ENCODE measurements at places on chromosomes 12 and 14.

DNA sequence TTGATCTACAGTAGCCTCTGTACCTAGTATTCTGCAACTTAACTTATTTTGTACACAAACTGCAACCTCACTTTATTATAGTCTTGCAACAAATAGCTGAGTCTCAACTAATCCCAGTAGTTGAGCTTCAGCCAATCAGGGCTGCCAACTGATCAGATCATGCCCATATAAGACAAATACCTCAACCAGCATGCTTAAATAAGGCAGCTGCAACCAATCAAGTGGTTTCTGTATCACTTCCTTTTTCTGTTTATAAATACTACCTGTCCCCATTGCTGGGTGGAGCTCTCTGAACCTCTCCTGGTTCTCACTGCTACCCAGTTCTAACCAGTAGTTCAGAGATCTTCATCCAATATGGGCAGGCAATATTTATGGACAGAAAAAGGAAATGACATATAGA, 248.5 kb upstream of the FBXO33 start:
- DNase-seq, result no peak

DNA sequence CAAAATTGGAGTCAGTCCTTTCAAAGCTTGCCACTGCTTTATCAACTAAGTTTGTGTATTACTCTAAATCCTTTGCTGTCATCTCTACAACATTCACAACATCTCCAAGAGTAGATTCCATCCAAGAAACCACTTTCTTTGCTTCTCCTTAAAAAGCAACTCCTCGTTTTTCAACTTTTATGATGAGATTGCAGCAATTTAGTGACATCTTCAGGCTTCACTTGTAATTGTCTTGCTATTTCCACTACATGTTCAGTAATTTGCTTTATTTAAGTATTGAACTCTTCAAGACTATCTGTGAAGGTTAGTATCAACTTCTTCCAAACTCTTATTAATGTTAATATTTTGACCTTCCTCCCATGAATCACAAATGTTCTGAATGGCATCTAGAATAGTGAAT, 747.9 kb downstream of the TMTC2 start:
- DNase-seq, result no peak

DNA sequence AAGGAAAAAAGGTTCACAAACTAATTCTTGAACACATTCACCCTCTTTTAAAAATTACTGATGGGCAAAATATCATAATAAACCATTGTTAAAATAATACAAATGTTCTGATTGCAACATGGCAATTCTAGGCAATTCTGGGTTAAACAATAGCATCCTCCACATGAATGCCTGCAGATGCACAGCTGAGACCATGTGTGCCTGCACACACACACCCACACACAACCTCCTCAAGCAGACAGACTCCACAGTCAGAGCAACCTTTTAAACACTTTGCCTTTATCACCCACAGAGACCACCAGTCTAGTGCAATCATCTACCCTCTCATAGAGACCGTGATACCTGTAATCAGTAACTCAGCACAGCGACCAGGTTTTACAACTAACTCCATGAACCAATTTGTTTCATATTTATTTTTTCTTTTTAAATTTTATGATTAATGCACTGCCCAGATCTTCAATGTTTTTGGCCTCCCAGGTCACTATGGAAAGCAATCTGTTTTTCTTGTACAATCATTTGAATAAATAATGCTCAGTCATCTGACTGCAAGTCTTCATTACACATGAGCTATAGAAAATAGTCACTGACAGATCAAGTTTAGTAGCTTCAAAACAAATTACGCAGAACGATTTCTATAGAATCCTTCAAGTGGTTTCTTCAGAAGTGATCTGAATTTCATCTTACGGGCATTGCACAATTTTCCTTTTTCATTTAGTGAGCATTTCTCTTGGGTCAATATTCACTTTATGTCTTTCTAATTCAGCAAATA, 105.8 kb downstream of the PRKD1 start:
- DNase-seq, result no peak

GRCh38 chr12:84911271-84912197, 1.1 kb downstream of the SLC6A15 start:
- DNase-seq, result peak; percentile 68

GRCh38 chr14:56274556-56274955, 156.3 kb downstream of the PELI2 start:
- no peak for DNase-seq

DNA sequence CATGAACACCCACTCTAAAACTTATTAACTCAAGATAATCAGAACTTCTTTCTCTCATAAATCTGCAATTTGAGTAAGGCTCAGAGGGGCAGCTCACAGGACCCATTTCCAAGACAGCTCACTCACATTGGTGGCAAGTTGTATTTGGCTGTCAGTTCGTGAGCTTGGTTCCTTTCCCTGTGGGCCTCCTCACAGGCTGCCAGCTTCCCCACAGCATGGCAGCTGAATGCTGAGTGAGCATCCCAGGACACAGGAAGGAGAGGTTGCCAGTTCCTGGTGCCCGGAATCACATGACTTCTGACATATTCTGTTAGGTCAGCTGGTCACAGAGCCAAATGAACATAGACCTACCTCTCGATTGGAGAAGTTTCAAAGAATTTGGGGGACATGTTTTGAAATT, 116.6 kb upstream of the TMEM233 start:
- DNase-seq, result no peak

- no peak for DNase-seq
Observed at GRCh38 chr12:71312768-71313403, 126.7 kb upstream of the LGR5 start.

- DNase-seq, result no peak
Observed at GRCh38 chr14:68814539-68815297, 21.9 kb upstream of the ZFP36L1 start.

DNA sequence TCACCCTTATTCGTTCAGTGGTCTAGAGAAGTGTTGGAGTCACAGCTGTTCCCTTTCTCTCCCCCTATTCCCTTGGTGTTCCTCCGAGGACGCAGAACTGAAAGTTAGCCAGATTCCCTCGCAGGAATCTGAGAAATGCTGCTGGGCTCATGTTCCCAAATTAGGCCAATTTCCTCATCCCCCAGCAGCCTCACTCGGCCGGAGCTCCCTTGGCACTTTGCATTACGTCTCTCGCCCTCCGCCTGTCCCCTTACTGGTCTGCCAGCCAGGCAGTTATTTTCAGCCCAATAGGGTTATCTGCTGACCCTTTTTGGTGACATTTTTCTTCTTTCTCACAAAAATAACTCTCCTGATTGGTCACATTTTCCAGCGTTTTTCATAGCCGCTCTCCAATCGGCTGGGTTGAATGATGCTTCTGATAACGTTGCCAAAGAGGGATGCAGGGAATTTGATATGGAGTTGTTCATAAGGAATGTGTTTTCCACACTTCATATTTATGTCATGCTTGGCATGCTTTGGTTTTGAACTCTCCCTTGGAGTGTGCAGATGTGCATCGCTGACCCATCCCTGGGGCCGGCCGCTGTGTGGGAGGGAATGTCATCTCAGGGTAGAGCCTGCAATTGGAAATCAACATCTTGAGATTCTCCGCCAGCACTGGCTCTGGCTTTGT, 9.9 kb downstream of the IFT43 start:
- DNase-seq, result no peak

DNA sequence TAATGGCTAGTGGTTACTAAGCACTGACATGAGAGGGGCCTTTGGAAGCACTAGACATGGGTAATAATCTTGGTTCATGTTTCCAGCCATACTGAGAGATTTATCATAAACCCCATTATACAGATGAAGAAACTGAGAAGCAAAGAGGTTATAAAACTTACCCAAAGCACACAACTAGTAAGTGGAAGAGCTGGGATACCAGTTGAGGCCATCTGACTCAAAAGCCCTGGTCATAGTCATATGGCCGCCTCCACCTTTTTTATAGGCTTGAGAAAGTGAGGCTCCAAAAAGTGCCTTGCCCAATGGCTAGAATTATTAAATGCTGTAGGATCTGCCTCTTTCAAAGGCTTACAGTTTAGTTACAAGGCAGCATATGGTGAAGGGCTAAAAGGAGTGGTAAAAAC, 944 bp downstream of the TXNRD1 start:
- DNase-seq, result no peak

DNA sequence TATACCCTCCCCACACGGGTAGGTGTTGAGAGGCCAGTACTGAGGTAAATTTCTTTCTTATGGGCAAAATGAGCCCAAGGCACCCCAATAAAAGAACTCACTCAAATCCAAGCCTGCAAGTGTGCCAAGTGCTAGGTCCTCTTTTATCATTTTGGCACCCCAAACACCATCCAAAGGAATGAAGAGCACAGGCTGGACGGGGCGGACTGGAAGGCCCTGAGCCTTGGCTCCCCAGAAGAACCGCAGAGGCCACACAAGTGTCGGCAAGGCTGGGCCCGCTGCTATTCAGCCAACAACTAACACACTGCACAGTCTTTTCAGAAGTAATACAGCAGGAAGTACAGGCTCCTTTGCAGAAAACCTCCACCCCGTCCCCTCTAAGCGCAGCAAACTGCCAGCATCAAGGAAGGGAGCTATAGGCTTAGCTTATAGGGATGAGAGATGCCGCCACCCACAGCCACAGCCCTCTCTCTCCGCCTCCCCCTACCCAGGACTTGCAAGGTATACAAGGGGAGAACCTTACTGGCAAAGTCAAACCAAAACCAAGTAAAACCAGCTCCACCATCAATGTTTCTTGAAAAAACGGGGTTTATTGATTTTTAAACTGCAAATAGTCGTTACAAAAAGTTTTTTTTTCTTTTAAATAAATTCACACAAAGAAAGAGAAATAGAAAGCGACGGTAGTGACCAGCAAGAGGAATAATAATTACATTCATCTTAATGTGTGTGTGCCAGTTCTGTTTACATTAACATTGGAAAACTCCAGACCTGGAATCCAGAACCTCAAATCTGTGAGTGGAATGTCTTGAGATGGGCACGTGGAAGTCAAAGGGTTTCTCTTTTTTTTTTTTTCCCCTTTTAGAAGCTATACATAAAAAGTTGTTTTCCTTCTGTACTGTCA, 5.5 kb downstream of the ZFP36L1 start:
- DNase-seq, result no peak

GRCh38 chr12:113861708-113862312, 104.3 kb downstream of the RBM19 start:
- DNase-seq, result no peak

- DNase-seq, result no peak
Observed at GRCh38 chr14:52733824-52734223, 3.9 kb downstream of the STYX start.

GRCh38 chr14:68736471-68736871, 56.4 kb downstream of the ZFP36L1 start:
- no peak for DNase-seq

GRCh38 chr12:12720672-12721161, 3.5 kb downstream of the CDKN1B start:
- no peak for DNase-seq

DNA sequence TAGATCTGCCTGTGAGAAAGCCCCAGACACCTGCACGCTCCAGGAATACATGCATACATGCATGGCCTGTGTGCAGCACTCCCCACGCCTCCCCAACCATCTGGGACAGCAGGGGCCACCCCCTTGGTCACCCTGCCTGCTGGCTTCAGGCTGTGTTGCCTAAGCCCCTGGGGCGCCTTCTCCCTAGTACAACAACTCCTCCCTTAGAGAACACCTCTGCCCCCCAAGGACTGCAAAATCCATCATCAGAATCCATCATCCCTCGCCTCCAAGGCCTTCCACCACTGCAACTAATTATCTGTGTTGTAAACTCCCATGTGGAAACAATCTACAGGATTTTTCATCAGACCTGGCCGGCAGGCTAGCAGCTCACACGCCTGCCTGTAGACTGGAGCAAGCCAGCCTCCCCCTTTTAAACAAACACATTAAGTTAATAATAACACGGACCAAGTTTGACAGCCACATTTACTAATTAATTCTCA, 36.8 kb downstream of the ZFP36L1 start:
- DNase-seq, result no peak

DNA sequence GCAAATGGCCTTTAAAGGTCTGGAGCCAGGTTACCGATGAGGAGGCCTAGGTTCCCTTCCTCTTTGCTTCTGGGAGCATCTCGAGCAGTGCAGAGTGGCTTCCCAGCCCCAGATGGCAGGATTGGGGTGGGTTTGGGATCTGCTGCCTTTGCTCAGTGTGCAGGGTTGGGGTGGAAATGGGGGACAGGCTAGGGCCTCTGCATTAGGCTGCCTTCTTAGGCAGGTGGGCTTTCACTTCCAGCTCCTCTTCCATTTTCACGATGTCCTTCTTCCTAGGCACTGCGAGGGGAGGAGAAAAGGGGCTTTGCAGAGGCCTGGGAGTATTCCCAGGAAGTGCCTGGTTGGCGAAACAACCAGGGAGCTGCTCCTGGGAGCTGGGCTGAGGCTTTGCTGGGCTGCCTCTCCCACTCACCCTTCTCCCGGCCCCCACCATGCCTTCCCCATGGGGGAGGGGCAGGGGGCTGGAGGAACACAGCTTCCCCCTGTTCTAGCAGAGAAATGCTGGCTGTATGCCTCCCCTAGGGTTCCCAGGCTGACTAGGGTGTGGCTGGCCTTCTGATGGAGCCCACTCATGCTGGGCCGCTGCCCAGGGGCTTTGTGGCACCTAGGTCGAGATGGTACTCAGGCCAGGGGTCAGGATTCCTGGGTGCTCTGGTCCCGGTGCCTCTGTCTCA, 2.4 kb downstream of the NR4A1 start:
- DNase-seq, result no peak

DNA sequence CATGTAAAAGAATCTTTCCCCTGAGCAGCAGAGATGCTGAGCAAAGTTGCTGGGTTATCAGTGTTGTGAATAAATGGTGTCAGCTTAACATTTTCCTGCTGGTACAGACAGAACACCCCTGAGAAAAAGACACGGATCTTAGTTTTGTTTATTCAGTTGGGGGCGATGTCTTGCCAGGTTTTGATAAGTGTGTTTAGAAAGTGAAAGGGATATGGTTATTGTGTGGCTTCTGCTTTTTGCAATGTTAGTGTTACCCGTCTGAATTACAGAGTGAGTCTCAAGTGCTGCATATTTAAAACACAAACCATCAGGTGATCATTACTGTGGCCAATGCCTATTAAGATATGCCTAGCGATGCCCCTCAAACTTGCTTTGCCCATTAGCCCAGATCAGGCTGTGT, 864.6 kb upstream of the SEL1L start:
- no peak for DNase-seq

Measured in COR-L47 (cell line).